ENCODE measurements at places on chromosomes 4 and X. TPM values are rescaled to one million over a fixed set of nuclear protein-coding genes. Genes with fewer than 3 reads are reported as not detected.
A peak's percentile ranks its signal among the peaks of the same experiment; 100 is the strongest.

Gene FANCB
- total RNA-seq = 0.54 TPM

DNA sequence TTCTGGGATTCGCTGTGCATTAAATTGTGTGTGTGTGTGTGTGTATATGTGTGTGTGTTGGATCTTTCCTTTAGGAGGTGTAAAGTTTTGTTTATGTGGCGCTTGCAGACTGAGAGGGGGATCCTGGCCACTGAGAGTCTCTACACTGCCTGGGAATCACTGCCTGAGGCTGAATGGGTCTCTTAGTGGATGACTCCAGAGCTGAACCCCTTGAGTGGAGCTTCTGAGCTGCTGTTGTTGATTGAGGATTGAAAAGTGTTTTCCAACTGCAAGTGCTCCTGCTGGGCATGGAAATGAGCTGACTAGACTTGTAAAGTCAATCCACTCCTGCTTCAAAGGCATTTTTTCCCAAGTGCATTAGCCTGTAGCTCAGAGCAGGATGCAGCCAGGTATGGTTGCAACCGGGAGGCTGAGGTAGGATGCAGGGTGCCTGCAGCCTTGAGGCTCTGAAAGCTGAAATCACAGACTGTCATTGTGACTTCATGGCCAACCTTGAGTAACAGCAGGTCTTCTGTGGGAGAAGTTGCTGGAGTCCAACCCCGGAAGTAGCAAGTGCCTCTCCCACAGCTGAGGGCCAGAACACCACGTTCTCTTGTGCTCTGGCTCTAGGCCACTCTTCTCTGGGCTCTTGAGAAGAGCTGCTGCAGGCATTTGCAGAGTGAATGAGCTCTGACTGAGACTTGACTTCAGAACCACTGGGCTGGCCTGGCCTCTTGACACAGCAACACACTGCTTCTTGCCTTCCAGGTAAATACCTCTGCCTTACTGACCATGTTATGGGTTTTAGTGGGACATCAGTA, at the start of gene TBX22:
Gene TBX22, plus strand, starts transcription at position 613 of the 800 bp plus-strand sequence. CDS start 7,517 bp downstream, outside the sequence.
- no peak for DNase-seq

- DNase-seq = no peak
These were observed 12.3 kb upstream of the IL21 start for GRCh38 chr4:122633211-122633610.

DNA sequence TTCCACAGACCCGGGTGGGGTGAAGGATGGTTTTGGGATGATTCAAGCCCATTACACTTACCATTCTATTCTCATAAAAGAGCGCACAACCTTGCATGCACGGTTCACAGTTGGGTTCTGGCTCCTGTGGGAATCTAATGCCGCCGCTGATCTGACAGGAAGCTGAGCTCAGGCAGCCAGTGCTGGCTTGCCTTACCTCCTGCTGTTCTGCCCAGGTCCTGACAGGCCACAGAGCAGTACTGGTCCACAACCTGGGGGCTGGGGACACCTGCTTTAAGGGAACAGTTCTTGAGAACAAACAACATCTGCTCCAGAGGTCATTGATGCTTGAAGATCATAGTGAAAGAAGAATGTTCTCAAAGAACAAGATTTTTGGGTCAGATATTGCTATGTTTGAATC, 8.0 kb upstream of the HS3ST1 start:
- no peak for DNase-seq

Gene TEX13C
- total RNA-seq = not detected

Gene SLC10A4
- not detected for total RNA-seq

GRCh38 chr4:85514117-85514516, 39.2 kb downstream of the ARHGAP24 start:
- DNase-seq = no peak

GRCh38 chrX:47745416-47745815, 86.4 kb upstream of the UXT start:
- no peak for DNase-seq

GRCh38 chrX:15059474-15059873, 186.3 kb downstream of the MOSPD2 start:
- no peak for DNase-seq

DNA sequence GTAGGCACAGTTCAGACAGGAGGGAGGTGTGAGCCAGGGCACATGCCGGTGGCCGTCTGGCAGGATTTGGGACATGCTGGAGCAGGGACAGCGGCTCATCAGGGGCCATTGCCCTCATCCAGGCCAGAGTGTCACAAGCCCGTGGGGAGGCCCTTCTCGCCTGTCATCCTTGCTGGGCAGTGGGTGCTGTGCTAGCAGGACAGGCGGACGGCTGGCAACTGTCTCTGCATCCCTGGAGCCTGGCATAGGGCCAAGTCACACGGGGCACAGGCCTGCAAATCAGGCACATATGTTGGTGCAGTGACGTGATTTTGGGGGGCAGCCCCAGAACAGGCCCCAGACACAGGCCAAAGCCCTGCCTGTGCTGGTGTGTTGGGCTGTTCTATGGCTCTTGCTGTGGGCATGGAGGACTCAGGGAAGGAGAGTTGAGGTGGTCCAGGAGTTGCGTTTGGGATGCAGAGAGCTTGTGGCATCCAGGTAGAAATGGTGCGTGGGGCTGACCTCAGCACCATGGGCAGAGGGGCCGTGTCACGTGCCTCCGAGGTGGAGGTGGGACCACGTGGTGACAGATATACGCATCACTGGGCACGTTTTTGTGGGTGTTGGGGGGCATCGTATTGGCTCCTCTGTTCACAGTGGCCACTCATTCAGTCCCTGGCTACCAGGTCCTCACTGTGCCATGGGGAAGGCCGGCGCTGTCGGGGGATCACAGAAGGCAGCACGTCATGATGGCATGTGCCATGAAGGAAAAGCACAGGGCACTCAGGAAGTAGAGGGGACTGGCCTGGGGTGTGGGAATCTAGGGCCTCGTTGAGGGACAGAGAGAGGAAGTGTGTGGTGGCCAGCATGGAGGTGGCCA, 14.6 kb upstream of the MSANTD1 start:
- DNase-seq = no peak

DNA sequence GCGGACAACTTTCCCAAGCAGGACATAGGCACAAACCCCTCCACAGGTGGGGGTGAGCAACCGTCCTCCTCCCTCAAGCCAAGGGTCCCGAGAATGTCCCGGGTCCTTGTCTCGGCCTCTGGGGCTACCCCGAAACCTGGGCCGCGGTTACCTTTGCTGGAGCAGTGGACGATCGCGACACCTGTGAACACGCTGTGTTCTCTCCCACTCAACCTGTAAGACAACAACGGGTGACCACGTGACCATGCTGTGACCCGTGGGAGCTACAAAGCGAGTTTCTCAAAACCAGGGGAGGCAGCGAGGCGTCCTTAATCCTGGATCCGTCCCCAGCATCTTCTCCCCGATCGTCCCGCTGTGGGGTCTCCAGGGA, 17.9 kb downstream of the ASMTL start:
- DNase-seq = no peak

- no peak for DNase-seq
These were observed 156.7 kb downstream of the TENT5D start for GRCh38 chrX:80576806-80577533.

DNA sequence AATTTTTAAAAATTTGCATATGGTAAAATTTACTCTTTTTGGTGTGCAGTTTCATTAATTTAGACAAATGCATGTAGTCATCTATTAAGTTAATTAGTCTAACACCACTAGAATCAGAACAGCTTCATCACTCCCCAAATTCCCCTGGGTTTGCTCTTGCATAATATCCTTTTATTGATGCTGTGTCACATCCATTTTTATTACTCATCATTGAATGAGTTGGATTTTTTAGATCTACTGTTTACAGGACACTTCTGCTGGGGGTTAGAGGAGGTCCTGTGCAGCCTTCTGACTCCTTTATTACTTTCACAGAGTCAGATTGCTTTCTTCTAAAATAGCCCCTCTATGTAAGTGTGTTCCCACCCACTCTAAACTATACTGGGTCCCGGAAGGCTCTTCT, 65.9 kb downstream of the MTHFD2L start:
- DNase-seq = no peak

Gene PLAC8
- total RNA-seq = 2.2 TPM

DNA sequence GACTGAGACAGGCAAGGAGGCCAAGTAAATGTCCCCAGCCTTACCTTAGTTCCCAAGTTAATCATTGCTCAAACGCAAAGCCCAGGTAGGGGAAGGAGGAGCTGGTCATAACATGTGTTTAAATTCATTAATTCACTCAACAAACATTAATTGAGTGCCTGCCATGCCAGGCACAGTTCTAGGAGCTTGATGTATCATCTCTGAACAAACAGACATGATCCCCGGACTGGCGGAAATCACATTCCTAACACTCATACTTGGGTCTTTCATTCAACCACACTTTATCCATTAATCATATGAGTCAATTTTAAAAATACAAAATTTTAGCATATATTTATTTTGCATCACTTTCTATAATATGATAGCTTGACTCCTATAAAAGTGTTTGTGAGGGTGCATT, 335.3 kb upstream of the NOCT start:
- no peak for DNase-seq

Gene ZNF711
- total RNA-seq = 0.27 TPM

DNA sequence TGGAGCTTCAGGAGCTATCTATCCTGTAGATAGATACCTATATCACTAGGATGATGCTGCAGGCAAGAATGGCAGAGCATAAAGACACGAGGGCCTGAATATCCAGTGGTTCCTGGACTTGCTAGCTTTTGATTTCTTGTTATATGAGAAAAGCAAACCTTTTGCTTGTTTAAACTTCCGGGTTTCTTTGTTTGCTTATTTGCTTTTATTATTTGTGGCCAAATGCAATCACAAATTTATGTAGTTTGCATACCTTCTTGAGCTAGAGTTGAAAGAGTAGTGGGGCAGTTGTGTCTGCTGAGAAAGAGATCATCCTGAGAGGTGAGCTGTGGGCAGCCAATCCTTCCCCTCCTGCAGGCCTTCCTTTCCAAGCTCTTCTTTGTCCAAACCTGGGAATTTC, 245.7 kb downstream of the AR start:
- no peak for DNase-seq

GRCh38 chr4:113153529-113154101, 104.2 kb downstream of the ANK2 start:
- DNase-seq = no peak

- peak; percentile 53 for DNase-seq
These were observed 18.7 kb downstream of the NDNF start for GRCh38 chr4:121053601-121054143.

GRCh38 chrX:8820910-8821527, 19.8 kb upstream of the FAM9A start:
- DNase-seq = no peak

- DNase-seq = no peak
These were observed 44.1 kb downstream of the QRFPR start for GRCh38 chr4:121336706-121337105.

Gene PABPC1L2B
- total RNA-seq = not detected

GRCh38 chr4:117376692-117377091, 291.3 kb upstream of the TRAM1L1 start:
- no peak for DNase-seq

GRCh38 chrX:17470136-17470535, 95.1 kb downstream of the NHS start:
- no peak for DNase-seq

GRCh38 chr4:181307824-181308223, 935.4 kb upstream of the TENM3 start:
- DNase-seq = no peak

DNA sequence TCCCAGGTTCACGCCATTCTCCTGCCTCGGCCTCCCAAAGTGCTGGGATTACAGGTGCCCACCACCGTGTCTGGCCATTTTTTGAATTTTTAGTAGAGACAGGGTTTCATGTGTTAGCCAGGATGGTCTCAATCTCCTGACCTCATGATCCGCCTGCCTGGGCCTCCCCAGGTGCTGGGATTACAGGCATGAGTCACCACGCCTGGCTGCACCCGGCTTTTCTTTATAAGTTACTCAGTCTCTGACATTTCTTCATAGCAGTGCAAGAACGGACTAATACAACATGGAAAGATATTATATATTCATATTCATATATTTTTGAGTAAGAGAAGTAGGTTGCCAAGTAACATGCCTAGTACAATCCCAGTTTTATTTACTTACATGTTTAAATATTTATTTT, 22.9 kb downstream of the SHROOM3 start:
- no peak for DNase-seq

GRCh38 chrX:34341258-34341657, 209.1 kb upstream of the FAM47A start:
- no peak for DNase-seq

DNA sequence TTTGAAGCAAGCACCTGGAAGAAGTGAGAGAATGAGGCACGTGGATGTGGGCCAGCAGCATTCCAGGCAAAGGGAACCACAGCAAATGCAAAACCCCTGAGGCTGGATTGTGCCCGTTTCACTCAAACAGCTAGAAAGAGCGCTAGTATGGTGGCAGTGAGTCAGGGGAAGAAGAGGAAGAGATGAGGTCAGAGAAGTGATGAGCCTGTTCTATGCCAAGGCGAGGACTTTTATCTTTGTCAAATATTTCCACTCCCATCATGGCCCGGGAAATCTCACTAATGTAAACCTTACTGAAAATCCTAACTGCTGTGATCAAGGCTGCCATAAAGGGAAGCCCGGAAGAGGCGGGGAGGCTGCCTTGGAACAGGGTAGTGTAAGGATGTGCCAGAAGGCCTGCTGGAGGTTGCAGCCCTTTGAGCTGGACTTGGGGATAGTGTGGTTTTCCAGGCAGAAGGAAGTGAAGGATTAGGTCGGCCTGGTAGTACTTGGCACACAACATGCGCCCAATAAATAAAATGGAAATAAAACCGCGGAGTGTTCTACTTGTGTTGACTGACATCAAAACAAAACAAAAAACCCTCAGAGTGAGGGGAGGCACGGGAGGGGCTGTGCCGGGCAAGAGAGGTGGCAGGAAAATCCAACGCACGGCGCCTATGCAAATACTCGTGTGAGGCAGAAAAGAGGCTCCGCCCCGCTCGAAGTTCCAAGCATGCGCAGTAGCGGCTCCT, 1.2 kb upstream of the CDK16 start:
- DNase-seq = no peak

Gene SPANXN5
- total RNA-seq = not detected

GRCh38 chr4:53137468-53137867, 228.4 kb downstream of the SCFD2 start:
- no peak for DNase-seq

DNA sequence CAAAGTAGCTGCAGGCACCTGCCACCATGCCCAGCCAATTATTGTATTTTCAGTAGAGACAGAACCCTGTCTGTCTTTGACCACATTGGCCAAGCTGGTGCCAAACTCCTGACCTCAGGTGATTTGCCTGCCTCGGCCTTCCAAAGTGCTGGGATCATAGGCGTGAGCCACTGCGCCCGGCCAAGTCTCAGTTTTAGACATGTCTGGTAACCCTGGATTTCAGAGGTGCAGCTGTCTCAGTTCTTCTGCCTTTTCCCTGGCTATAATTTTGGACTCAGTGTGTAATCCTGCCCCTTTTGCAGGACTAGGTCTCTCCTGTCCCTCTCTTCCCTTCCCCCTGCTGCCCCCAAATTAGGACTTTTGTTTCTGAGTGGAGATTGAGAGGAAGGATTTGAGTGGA, 46.6 kb downstream of the FAM193A start:
- DNase-seq = no peak

GRCh38 chr4:101174679-101175345, 172.5 kb downstream of the PPP3CA start:
- DNase-seq = no peak

DNA sequence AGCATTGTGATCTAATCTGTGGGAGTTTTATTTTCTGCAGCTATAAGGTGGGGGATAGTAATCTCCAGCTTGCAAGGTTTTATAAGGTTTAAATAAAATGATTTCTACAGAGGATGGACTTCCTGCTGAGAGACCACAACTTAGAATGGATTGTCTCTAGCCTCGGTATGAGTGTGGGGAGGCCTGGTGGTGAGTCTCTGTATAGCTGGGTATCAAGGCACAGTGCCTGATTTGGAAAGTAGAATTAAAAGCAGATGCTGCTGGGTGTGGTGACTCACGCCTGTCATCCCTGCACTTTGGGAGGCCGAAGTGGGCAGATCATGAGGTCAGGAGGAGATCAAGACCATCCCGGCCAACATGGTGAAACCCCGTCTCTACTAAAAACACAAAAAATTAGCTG, 162.0 kb upstream of the GATB start:
- DNase-seq = no peak

Measured in Right ventricle myocardium inferior (tissue), 1 donor.